OCI-LY7 (cell line): ENCODE measurements at places on chromosomes 4 and X.

- no peak for DNase-seq
These were observed 64.4 kb downstream of the ASMT start for GRCh38 chrX:1679238-1679637.

- DNase-seq, result no peak
These were observed 13.1 kb downstream of the GRXCR1 start for GRCh38 chr4:42905591-42905990.

DNA sequence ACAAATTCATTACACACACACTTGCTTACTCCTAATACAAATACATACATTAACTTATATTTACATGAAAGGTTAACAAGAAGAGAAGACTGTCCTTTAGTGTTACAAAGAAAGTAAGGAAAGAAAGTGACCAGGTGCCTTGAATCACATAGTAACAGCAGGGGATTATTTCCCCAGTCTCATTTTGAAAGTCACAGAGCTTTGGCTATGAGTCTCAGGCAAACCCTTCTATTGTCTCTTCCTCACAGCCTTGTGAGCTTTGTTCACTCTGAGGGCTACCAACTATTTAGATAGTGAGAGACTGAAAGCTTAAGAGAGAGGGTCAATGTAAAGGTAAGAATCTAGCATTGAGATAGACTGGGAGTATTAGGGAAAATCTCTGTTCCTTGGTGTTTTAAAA lies 161.6 kb downstream of the NPNT start:
- no peak for DNase-seq

DNA sequence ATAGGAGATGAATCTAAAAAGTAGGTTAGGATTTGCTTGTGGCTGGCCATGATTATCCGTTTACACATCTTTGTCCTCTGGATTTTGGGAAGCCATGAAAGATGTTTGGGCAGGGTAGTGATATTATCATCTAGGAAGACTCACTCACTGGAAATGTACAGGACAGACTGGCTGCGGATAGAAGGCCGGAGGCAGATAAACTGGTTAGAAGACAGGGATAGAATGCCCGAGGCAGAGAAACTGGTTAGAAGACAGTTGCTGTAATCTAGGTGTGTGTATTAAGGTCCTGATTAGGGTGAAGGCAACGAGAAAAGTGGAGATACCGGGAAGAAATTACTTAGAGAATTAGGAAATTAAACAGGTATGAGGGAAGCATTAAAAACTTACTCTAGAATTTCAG lies 68.8 kb downstream of the SPRY1 start:
- DNase-seq, result no peak

GRCh38 chr4:84879651-84880200 lies 86.8 kb downstream of the WDFY3 start:
- DNase-seq, result no peak

GRCh38 chrX:134365904-134366303 lies 94.1 kb upstream of the HPRT1 start:
- no peak for DNase-seq

- no peak for DNase-seq
These were observed 43.6 kb upstream of the UCP1 start for GRCh38 chr4:140612357-140612756.

DNA sequence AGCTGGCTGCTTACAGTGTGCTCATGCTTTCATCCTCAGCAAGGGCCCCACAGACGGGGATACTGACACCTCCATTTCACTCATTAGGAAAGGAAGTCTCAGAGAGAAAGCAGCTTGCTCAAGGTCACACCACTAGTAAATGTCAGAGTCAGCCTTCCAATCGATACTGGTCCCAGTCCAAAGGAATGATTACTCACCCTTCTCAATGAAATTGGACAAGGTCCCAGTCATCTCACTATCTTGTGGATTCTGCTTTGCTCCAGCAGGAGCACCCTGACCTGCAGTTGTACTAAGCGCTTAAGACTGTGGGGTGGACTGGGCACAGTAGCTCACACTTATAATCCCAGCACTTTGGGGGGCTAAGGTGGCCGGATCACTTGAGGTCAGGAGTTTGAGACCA lies 132.2 kb upstream of the SLC34A2 start:
- no peak for DNase-seq

GRCh38 chrX:68498044-68498507 lies 775 bp upstream of the YIPF6 start:
- peak; percentile 12 for DNase-seq

GRCh38 chr4:68892861-68893260 lies 58.7 kb downstream of the UGT2A3 start:
- no peak for DNase-seq

- no peak for DNase-seq
These were observed 108.0 kb downstream of the LRBA start for GRCh38 chr4:150906987-150907633.

- no peak for DNase-seq
These were observed 76.7 kb downstream of the WWC2 start for GRCh38 chr4:183175631-183176232.

DNA sequence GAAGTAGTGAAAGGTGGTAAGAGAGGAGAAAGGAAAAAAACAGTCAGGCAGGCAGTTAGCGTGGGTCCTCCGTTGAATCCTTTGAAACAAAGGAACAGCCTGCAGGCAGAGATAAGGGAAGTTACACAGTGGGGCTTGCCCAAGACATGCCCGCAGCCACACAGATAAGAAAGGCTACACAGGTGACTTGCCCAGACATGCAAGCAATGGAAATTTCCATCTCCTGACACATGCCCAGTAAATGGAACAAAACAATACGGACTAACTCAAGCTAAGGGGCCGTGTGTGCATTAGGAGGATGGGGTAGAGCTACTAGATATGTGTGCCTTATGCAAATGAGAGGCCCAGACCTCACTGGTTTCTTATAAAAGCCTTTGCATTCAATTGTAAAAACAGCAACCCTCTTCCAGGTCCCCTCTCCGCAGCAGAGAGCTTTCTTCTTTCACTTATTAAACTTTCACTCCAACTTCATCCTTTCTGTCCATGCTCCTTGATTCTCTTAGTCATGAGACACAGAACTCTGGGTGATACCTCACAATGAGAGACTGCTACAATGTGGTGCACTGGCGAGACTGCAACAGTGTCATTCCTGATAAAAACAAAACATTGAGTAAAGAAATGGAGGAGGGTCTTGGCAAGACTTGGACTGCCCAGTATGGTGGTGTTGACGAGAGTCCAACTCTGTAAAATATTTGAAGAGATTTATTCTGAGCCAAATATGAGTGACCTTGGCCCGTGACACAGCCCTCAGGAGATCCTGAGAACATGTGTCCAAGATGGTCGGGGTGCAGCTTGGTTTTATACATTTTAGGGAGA lies 997.4 kb upstream of the PRKX start:
- DNase-seq, result no peak

DNA sequence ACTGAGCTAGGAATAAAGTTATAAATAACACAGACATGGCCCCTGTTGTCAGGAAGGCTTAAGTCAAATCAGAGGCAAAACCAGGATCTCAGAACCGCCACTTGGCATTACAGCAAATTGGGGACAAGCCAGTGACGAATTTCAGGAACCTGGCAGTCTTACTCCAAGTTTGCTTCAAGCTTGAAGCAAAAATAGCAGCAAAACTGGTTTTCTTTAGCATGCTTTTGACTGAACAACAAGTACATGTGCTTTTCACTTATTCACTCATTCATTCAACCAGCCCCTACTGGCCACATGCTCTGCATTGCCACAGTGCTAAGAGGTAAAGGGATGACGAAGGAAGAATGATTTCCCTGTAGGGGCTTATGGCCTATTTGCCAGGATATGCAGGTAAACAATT lies 253.9 kb upstream of the PPARGC1A start:
- DNase-seq, result no peak

GRCh38 chr4:174629265-174629664 lies 107.0 kb upstream of the HPGD start:
- DNase-seq, result no peak

DNA sequence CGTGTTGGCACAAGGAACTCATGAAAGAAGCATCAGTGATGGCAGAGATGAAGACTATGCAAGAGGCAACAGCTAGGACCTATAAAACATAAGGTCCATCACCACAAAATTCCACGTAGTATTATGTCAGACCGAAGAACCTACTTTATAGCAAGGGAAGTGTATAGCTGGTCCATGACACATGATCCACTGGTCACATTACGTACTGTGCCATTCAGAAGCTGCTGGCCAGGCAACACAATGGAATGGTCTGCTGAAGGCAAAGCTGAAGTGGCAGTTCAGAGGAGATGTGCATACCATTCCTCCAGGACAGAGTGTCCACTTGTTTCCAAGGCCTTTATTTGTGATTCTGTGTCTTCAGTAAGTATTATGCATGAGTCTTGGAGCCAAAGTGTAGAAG lies 215.5 kb upstream of the UGT8 start:
- no peak for DNase-seq

GRCh38 chr4:5340991-5341451 lies 289.7 kb downstream of the STK32B start:
- no peak for DNase-seq

GRCh38 chr4:162522724-162523123 lies 358.9 kb upstream of the FSTL5 start:
- no peak for DNase-seq

DNA sequence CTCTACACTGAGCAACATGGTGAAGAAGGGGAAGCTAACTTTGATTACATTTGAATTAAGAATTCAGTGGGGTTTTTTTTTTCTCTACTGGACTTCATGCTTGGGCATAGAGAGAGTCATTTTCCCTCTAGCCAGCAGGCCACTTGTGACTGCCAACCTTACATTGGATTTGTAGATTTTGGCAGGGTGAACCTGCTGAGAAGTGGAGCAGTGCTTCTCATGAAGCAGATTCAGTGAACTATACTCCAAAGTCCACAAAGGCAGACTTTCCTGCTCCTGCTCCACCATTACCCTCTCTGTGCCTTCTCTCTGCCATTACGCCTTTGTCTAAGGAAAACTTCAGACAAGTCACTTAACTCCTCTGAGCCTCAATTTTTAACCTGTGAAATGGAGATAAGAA lies 69.9 kb downstream of the PAK3 start:
- no peak for DNase-seq

DNA sequence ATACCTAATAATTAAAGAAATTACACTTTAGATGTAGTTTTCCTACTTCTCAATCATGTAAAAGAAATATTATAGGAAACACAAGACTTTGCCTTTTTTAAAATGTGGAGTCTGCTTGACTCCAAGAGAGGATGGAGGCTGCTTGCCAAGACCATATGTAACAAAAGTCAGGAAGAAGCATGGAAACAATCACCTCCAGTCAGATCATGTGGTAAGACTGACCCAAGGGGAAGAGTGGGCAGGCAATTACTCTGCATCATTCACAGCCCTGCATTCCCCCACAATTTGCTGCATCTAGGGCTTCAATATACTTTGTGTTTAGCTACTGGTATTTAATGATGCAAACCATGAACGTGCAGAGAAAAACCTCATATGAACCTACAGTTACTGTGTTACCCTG lies 78.0 kb upstream of the RXFP1 start:
- DNase-seq, result no peak

GRCh38 chr4:7964459-7964858 lies 24.8 kb upstream of the AFAP1 start:
- no peak for DNase-seq

GRCh38 chrX:31063114-31063513 lies 8.7 kb downstream of the FTHL17 start:
- DNase-seq, result no peak

DNA sequence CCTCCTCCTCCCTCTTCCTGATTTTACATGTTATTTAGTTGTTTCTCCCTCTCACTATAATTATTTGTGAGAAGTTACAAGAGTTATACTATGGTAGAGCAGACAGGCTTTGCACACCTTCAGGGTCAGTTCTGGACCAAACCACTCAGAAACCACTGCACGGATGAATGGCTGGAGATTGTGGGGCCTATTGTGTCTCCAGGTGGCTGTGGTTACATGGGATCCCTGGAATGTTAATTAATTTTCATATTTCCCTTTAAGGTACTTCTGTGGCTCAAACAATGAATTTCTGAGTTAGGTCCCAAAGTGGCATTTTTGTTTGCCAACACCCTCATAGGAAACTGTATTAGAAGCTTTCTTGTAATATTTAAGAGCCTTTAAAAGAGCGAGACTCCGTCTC lies 151.9 kb downstream of the BMPR1B start:
- DNase-seq, result no peak

- no peak for DNase-seq
These were observed 43.7 kb downstream of the BBS12 start for GRCh38 chr4:122775987-122776836.

- no peak for DNase-seq
These were observed 69.9 kb downstream of the GATB start for GRCh38 chr4:151690876-151691275.

GRCh38 chr4:7872264-7872771 lies 67.3 kb downstream of the AFAP1 start:
- no peak for DNase-seq

- DNase-seq, result no peak
These were observed 7.5 kb upstream of the BMP2K start for GRCh38 chr4:78768452-78769180.

DNA sequence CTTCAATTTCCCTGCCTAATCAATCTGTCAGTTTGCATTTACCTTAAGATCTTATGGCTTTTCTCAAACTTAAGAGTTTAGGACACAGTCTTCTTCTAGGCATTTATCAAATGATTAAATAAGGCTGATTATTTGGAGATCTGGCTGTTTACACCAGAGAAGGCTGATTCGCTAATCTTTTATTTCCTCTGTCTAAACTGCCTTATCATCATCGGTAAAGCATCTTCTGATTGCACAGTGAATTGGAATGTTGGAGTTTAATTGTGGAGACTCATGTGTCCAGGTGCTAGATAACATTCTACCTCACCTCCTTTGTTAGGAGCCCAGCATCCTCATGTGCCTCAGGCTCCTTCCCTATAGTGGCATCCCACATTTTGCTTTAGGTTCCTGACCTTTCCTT lies 100.3 kb upstream of the DDIT4L start:
- no peak for DNase-seq

DNA sequence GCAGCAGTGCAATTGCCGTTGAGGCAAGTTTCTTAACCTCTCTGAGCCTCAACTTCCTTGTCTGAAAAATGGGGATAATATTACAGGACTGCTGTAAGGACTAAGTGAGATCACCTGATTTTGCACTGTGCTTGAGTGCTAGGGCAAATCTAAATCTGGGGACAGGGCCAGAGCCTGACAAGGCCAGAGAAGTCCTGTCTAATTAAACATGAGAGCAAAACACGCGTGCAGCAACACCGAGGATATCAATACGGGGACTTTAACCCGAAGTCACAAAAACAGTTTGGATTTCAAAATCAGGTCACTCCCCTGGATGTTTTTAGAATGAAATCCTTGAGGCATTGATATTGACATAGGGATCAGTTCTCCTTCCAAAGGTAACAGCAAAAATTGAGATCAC lies 5.7 kb upstream of the GJB1 start:
- DNase-seq, result no peak

GRCh38 chrX:133852837-133853356 lies 132.5 kb downstream of the GPC3 start:
- no peak for DNase-seq

DNA sequence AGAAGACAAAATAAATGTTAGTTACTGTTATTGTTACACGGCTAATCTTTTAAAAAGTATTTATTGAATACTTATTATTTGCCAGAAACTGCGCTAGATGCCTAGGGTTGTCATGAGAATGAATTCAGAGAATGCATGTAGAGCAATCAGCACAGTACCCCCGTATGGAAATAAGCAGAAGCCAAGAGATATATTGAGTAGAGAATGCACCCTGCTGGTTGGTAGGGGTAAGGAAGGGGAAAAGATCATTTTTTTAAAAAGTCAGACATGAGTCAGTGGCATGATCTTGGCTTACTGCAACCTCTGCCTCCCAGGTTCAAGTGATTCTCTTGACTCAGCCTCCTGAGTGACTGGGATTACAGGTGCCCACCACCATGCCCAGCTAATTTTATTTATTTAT lies 13.1 kb upstream of the DRP2 start:
- peak; percentile 59 for DNase-seq

- no peak for DNase-seq
These were observed 540.9 kb downstream of the TRIML1 start for GRCh38 chr4:188680004-188680666.
